ENCODE measurements at places on chromosomes 1 and 21. TPM values are rescaled to one million over a fixed set of nuclear protein-coding genes. Genes with fewer than 3 reads are reported as not detected.

The C1orf115 gene
- total RNA-seq = 16.8 TPM

DNA sequence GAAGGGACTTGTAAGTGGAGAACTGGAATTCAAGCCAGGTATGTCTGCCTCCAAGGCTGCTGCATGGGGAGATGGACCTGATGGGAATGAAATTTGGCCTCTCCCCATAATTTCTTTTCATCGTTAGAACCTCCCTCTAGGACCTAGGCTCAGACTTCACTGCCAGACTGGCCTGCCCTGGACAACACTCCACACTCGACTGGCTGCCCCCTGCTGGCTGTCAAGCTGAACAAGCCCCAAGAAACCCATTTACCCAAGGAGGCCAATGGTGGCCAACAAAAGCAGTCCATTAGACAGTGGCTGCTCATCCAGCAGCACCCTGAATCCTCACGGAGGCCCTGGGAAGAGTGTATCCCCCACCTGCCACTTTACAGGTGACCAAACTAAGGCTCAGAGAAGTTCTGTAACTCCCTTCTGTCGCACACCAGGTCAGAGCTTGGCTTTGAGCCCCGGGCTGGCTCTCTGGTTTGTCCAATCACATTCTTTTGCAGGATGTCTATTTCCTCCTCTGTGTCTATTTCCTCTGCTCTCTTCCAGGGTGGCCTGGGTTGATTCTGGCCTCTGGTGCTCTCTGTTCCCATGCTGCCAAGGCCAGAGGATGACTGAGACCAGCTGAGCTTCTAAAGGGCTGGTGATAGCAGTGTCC is 3.8 kb downstream of the RNF186 start:
- no peaks in the 10 kb centered on the region for H3K27me3 ChIP-seq
- H3K4me1 ChIP-seq = no peaks in the 10 kb centered on the region
- DNase-seq = peak; percentile 34
- no peak overlapping the region for H3K27ac ChIP-seq
- H3K4me3 ChIP-seq = no peak overlapping the region
- no peaks in the 10 kb centered on the region for H3K36me3 ChIP-seq

The NR1I3 gene
- not detected for total RNA-seq

- peak overlapping the region; percentile 25 for H3K4me3 ChIP-seq
- H3K4me1 ChIP-seq = peaks cover 9% of the 10 kb centered on the region
- H3K27me3 ChIP-seq = no peaks in the 10 kb centered on the region
- no peak for DNase-seq
Measured at GRCh38 chr1:11272544-11272831, 510 bp upstream of the UBIAD1 start.

DNA sequence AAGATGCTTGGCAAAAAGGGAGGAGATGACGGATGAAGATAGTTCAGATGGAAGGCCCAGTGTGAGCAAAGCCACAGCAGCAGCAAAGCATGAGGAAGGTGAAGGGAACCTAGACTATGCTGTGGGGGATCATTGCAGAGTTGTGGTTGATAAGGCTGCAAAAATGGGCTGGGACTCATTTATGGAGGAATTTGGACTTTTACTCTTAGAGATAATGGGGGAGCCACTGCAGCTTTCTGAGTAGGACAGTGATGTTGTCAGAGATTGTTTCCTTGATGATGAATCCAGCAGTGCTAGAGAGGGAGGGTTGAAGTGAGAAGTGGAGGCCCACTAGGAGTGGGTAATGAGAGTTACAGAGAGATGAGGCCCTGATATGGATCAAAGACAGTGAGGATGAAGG is 2.1 kb upstream of the C8A start:
- no peak overlapping the region for H3K4me3 ChIP-seq
- H3K27me3 ChIP-seq = peaks cover 26% of the 10 kb centered on the region
- H3K4me1 ChIP-seq = no peaks in the 10 kb centered on the region
- H3K36me3 ChIP-seq = no peaks in the 10 kb centered on the region
- H3K27ac ChIP-seq = no peak overlapping the region
- no peak for DNase-seq

DNA sequence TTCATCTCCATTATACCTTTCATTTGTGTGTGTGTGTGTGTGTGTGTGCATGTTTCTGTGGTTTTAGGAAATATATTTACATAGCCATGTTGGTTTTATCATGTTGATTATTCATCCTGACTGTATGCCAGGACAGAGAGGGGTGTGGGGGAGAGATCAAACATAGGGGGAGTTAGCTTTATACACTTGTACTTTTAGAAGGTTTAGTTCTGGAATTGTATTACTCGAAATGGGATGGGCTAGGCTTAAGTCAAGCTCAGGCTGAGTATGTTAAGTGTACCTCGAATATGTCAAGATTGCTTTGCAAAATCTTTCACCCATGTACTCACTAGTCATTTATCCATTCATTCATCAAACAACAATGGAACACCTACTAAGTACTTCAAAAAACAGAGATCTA is 123.3 kb downstream of the HMCN1 start:
- H3K27ac ChIP-seq = no peak overlapping the region
- no peak overlapping the region for H3K4me3 ChIP-seq
- no peaks in the 10 kb centered on the region for H3K27me3 ChIP-seq
- no peaks in the 10 kb centered on the region for H3K4me1 ChIP-seq

The EPHA10 gene
- 6.5 TPM for total RNA-seq

DNA sequence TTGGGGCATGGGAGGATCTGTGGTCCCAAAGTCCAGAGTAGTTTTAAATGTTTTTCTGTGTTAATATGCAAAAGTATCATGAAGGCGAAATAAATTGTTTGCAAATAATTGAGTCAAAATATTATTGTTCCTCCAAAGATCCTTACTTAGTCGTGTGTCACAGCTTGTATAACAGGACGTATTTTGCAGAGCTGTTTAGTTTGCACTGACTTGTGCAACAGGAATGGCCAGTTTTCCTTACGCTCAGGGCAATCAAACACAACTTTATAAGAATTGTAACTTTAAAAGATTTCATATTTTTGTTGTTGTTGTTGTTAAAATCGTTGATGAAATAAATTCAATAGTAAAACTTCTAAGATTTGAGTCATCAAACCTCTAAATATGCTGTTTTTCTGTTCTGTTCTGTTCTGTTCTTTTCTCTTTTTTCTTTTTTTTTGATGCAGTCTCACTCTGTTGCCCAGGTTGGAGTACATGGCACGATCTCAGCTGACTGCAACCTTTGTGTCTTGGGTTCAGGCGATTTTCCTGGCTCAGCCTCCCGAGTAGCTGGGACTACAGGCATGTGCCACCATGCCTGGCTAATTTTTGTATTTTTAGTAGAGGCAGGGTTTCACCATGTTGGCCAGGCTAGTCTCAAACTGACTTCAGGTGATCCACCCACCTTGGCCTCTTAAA is 60.6 kb downstream of the UCK2 start:
- no peak for DNase-seq
- no peaks in the 10 kb centered on the region for H3K27me3 ChIP-seq
- no peak overlapping the region for H3K27ac ChIP-seq
- peaks cover 5% of the 10 kb centered on the region for H3K4me1 ChIP-seq
- peaks cover 17% of the 10 kb centered on the region for H3K36me3 ChIP-seq

DNA sequence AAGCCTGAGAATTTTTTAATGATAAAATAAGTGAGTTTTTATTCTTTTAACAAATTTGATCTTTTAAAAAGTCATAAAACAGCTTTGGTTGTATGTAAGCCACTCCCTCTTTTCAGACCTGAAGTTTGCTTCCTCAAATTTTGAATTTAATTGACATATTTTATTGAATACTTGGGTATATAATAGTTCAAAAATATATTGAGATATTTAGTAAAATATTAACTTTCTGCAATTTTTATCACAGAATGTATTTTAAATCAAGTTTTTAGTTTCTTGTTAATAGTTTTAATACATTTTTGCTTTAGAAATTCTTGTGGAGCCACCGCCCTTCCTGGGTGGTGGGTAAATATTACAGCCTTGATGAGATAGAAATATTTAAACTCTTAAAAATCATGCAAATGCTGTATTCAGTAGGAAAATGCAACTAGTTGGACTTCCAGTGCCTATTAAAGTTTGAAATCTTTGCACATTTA is 867 bp downstream of the PTPRC start:
- H3K4me3 ChIP-seq = no peak overlapping the region
- no peaks in the 10 kb centered on the region for H3K27me3 ChIP-seq
- no peak overlapping the region for H3K27ac ChIP-seq
- DNase-seq = no peak
- no peaks in the 10 kb centered on the region for H3K4me1 ChIP-seq

The CD58 gene
- 18.0 TPM for total RNA-seq

- no peaks in the 10 kb centered on the region for H3K4me1 ChIP-seq
- DNase-seq = no peak
- no peak overlapping the region for H3K4me3 ChIP-seq
- H3K27ac ChIP-seq = no peak overlapping the region
Measured at GRCh38 chr1:165565751-165566490, 22.1 kb downstream of the LRRC52 start.
